ENCODE measurements at places on chromosomes 12 and 14.

DNA sequence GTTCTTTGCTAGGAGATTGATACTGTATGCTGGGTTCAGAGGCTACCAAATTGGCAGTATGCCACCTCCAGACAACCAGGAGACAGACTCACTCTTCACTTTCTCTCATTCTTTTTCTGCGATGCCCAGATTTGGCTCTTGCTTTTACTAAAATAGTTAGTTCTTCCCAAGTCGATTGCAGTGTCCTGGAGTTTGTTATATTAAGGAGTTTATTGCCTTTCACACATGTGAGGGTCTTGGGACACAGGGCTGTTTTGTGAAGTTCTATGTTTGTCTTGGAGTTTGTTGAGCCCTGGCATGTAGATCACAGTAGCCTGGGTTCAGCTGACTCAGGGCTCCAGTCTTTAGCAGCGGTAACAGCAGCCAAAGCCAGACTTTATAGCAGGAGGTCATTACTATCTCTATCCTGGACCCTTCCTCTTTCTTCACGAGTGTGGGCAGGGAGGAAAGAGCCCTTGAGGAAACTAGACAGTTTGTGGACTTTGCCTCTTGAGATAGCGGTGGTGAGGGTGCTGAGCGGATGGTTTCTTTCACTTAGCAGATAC is 1.6 kb downstream of the MLEC start:
- DNase-seq: peak; percentile 41

DNA sequence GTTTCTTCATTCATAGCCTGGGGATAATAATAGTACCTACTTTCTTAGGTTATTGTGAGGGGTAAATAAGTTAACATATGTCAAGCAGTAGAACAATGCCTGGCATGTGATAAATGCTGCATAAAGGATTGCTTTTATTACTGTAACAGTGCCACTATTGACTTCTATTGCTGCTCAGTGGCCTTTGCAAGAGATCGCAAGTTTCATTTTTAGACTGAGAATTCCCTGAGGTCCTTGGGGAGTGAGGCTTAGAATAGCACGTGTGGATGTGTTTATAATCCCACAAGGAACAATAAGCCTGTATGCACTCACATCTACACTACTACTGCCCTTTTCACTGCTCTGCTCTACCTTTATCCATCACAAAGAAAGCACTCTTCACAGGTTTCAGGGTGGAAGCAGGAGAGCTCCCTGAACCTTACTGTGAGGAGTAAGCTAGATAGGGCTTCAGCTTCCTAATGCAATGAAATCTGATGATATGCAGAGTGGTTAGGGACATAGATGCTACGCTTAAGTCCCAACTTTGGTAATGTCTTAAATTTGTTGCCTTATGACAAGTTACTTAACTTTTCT is 302.6 kb downstream of the SNAPC1 start:
- no peak for DNase-seq

- DNase-seq: peak; percentile 80
These were observed 1.7 kb upstream of the ANKRD33 start for GRCh38 chr12:51886021-51886710.

GRCh38 chr12:124391340-124392261 is 96.7 kb downstream of the RFLNA start:
- peak; percentile 83 for DNase-seq

GRCh38 chr12:5232291-5232690 is 188.6 kb downstream of the KCNA5 start:
- DNase-seq: no peak

- peak; percentile 54 for DNase-seq
These were observed 27.9 kb downstream of the ESR2 start for GRCh38 chr14:64266239-64266638.

- no peak for DNase-seq
These were observed 8.1 kb downstream of the VEZT start for GRCh38 chr12:95225645-95226212.

GRCh38 chr14:89215531-89215930 is 201.5 kb downstream of the FOXN3 start:
- no peak for DNase-seq

DNA sequence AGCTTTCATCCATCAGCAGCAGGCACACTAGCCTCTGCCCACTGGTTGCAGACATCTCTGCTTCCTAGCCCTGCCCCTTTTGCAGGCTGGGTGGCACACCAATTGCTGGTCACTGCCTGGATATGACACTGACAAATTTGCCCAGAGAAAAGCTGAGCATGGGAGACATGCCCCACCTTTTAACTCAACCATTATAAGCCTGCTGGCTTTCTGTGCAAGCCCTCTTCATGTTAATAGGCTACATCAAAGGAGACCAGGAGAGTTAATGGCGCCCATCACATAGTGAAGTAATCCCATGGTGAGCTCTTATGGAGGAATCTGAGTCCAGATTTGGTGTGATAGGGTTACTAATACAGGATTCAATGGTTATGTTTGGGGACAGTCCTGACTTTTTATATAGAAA is 139.2 kb downstream of the KICS2 start:
- no peak for DNase-seq
